Suppressor macrophage treated with lipopolysaccharide for 4 hours (primary cell): ENCODE measurements at places on chromosomes 4 and X.
A peak's percentile ranks its signal among the peaks of the same experiment; 100 is the strongest.

DNA sequence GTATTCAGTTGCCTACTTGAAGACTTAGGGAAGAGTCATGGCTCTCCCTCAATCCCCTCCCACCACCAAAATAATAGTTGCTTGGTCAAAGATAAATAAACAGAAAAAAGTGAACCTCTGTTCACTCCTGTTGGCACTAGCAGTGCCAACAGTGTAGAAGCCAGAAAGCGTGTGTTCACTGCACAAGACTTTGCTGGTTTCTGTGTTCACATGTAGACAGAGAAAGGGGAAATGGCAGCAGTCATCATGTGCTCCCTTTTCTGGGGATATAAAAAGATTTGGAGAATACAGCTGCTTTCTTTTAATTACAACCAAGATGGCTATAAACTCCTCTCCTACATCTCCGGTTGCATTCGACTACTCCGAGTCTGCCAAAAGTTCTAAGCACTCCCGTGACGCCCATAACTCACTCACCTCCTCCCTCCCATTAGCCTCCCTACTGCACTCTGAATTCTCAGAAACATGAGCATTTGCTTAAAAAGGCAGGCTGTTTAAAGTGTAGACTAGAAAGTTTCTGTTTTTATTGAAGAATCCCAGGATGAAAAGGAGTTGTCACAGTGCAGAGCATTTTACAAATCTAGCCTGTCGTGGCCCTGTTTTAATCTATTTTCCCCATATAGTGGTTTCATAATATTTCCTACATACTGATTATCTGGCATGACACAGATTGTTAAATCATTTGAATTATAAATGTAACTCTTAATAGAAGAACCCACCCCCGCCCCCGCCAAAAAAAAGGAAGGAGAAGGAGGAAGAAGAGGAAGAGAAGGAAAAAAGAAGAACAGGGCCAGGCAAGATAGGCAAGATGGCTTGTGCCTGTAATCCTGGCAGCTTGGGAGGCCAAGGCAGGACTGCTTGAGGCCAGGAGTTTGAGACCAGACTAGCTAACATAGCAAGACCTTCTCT lies 16.7 kb downstream of the LGI2 start:
- DNase-seq = peak; percentile 32

DNA sequence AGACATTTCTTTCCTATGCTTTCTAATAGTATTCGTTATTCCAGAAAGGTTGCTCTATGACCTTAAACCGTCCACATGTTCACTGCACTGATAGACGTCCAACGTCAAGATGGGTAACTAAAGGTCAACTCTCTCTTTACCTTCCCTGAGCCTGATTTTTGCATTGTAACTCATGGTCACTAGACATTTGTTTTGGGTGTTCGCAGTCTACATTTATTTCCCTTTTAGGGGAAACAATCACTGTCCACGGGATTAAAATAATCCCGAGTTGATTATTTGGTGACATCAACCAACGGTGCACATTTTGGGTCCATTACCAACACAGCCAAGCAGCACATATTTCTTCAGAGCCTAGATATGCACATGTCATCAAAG lies 540 bp upstream of the HADH start:
- no peak for DNase-seq

- DNase-seq = no peak
Measured at GRCh38 chr4:163911891-163912290, 417.4 kb downstream of the TMA16 start.

GRCh38 chr4:158155656-158156356 lies 17.0 kb downstream of the GASK1B start:
- no peak for DNase-seq

DNA sequence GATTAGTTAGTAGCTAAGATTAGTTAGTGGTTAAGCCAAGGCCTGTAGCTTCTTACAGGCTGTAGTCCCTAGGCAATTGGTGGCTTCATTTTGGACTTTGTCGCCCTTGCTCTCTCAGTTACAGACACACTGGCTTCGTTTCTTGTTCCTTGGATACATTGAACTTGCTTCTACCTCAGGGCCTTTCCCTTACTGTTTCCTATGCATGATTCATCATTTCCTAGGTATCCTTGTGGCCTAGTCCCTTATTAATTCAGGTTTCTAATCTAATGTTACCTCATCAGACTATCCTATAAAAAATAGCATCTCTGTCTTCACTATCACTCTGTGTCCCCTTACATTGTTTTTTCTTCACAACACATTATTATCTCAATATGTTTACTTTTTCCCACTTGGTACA lies 45.5 kb upstream of the LCORL start:
- no peak for DNase-seq

DNA sequence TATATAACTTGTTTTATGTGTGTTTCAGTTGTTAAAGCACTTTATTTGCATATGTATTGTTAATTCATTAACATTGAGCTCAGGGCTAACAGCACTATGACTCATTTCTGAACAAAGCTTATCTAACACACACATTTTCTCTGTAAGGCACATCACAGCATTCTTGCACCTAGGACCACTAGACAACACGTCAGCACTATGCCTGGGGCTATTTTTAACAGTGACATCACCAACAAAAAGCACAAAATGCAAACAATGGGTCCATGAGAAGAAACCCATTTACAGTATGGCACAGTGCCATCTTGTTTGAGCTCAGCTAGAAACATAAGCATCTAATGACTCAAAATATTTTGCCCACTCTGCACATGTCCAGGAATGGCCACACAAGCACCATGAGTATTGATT lies 124.4 kb downstream of the RELL1 start:
- no peak for DNase-seq

- DNase-seq = peak; percentile 53
Measured at GRCh38 chr4:17577665-17578481, 875 bp downstream of the LAP3 start.

DNA sequence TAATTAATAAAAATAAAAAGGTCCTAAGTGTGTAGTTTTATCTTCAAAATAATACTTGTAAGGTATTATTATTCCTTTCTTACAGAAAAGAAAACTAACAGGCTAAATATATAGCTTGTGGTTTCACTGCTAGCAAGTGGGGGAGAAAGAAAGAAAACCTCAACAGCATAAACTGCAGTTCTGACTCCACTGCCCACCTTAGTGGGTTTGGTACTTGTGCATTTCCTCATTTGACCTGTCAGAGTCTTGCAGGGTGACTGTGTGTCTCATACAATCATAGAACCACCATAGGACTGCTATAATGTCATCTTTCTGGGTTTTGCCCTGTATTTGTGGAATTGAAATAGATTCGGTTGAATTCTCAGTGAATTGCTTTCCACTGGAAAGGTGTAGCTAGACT lies 94.7 kb upstream of the PUDP start:
- no peak for DNase-seq

GRCh38 chrX:117335209-117335608 lies 781.4 kb downstream of the KLHL13 start:
- no peak for DNase-seq

DNA sequence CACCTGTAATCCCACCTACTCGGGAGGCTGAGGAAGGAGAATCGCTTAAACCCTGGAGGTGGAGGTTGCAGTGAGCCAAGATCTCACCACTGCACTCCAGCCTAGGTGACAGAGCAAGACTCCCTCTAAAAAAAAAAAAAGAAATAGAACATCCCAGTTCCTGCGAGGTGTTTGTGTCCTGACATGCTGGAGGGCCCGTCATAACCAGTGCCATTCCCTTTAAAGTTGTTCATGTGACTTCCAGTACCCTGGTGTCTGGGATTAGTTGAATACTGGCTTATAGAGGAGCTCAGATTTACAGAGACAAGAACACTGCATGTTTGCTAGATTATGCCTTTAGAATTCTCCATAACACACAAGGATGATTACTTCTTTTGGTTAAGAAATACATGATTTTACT lies 37.6 kb upstream of the TADA2B start:
- DNase-seq = no peak

DNA sequence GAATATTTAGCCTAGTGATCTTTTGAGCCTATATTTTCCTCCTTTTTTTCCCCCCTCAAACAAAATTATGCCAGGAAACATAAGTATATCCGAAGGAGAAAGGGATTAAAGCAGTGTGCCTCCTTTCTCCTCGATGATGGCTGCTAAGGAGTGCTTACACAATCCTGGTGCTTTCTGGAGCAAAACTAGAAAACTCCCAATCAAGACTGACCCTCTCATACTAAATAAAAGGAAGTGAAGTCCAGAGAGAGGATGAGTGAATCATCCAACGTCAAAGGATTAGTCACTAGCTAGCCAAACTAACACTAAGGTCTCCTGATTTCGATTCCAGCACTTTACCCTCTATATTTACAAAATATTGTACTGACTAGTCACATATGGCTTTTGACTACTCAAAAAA lies 146.8 kb downstream of the PPP3CA start:
- DNase-seq = peak; percentile 93

DNA sequence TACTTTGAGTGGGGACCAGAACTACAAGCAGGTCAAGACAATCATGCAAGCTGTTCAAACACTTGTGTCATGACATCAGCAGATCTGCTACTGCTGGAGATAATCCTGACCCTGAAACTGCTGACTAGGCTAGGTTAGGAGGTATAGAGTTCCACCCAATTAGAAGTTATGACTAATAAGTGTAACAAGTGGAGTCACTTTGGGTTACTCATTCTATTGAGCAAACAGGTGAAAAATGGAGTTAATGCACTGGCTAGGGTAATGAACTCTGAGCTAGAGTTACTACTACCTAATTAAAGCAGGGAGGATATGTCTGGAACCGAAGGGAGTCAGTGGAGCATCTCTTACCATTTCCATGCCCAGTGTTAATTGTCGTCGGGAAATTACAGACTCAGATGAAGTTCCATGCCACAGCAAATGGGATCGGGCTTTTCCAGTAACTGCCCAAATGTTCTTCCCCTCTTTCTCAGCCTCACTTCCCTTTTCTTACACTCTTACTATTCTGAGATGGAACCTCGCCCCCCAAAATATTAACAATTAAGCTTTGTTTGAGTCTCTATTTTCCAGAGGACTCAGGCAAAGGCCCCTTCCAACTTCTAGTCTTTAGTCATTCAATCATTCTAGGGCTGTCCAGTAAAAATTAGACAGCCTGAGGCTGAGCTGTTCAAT lies 19.8 kb upstream of the MANBA start:
- DNase-seq = no peak

DNA sequence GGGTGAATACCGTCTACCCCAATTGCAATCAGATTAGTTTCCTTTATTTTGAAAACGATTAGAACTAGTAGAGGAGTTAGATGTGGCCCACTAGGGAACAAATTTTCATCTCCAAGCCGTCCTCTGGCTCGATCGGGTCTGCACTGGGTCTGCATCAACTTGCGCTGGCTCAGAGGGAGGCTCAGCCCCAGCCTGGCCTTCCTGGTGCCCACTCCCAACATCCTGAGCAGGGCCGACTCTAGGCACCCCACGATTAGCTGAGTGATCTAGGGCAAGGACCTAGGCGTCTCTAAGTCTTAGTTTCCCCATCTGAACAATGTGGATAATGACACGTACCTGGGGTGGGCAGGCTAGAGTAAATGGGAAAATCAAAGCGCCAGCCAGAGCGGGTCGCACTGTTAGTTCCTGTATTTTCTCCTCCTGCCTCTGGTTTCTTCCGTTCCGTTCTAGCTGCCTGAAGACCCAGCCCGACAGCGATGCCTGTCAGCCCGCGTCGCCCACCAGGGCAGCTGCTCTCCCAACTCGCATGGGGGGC lies 7.7 kb upstream of the HAND2 start:
- no peak for DNase-seq

DNA sequence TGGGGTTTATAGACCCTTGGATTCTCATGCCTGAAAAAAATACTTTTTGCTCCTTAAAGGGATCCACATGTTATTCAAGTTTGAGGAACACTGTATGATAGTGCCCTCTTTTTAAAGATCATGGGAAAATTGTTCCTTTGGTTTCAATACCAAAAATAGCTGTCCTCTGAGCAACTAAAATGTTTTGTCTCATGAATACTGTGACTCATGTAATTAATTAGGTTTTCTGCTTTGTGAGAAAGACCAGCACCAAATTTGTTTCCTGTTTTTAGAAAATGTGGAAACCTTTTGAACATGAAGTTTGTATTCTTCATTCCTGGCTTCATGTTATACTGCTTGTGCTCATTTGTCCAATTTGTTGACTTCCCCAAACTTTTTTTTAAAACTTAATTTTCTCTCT lies 127.6 kb upstream of the SH3RF1 start:
- peak; percentile 48 for DNase-seq

DNA sequence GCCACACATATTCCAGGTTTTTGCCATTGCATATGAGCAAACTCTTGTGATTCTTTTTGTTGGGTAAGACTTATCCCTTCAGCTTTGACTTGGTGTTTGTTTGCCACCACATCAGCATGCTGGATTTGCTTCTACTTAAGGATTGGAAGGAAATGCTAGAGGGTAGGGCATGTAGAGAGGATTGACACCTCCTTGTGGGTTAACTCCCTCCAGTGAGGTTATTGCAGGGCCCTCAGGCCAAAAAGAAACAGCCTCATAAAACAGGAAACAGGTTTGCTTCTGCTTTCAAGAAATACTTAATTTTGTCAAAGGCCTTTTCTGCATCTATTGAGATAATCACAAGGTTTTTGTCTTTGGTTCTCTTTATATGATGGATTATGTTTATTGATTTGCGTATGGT lies 15.2 kb upstream of the INPP4B start:
- DNase-seq = no peak

DNA sequence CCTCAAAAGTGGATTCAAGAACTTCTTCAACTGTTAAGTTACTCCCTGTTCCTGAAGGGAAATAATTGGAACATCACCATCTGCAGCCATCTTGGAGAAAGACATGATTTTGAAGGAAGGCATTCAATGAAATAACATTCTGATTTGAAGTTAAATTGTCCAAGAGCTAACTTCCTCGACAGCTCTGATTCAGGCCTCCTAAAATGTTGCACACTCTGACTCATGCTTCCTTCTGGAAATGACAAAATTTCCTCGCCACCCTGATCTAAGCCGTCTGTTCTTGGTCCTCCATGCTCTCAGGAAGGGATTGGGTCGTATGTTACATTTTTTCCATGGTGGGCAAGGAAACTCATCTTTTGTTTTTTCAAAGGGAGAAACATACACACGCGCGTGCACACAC lies 496.9 kb upstream of the DIPK2B start:
- peak; percentile 64 for DNase-seq

DNA sequence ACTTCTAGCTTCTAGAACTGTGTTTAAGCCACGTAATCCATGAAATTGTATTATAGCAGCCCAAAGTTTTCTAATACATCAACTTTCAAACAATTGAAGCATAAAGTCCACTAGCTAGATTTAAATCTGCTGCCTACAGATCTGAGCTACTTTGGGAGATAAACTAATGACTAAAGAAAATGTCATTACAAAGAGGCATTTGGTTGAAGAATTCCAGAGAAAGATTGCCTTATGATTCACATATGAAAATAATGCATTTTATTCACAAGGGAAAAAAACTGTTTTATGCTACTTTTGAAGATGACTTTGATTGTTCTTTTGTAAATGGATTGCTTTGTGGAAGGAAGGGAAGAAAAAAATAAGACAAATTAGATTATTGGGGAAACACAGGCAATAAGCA lies 124.1 kb upstream of the SLIT2 start:
- no peak for DNase-seq
